Retinal pigment epithelial cell (primary cell): ENCODE measurements at places on chromosomes 2 and 18.

- DNase-seq = peak; percentile 94
Measured at GRCh38 chr2:192499476-192499875, 304.7 kb upstream of the TMEFF2 start.

GRCh38 chr2:173978447-173978846, 13.3 kb upstream of the SP3 start:
- no peak for DNase-seq

DNA sequence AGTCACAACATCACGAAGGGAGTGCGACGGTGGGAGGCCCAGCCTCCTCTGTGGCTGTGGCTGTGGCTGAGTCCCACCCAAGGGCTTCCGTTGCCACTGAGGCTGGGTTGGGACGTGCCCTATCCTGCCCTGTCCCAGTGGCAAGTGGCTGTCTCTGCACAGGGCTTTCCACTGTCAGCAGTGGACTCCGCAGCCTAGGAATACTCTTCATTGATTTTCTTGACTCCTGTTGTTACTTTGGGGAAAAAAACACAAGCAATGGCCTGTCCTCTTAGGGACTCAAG, 122.7 kb downstream of the RAB3GAP1 start:
- no peak for DNase-seq

DNA sequence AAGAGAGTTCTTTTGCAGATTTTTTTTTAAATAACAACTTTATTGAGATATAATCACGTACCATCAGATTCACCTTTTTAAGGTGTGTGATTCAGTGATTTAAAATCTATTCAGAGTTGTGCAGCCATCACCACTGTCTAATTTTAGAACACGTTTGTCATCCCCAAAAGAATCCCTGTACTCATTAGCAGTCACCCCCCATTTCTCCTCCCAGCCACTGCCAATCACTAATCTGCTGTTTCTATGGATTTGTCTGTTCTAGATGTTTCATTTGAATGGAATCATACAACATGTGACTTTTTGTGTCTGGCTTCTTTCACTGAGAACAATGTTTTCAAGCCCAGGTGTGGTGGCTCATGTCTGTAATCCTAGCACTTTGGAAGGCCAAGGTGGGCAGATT, 55.4 kb upstream of the RAPH1 start:
- no peak for DNase-seq

DNA sequence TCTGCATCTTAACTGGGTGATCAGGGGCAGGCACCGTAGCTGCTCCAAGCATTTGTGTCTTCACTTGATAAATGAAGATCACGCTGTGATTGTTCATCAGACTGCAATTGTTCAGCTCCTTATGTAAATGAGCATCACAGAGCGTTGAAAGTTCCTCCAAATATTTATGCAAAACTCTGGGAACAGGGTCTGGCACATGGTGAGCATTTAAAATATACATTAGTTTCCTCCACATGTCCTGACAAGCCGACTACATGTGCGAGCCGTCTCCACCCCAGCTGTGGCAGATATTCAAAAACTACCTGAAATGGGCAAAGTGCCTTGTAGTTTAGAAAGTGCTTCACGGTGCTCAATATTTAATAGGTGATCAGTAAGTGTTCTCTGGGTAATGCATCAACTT, 175.1 kb upstream of the ID2 start:
- no peak for DNase-seq

DNA sequence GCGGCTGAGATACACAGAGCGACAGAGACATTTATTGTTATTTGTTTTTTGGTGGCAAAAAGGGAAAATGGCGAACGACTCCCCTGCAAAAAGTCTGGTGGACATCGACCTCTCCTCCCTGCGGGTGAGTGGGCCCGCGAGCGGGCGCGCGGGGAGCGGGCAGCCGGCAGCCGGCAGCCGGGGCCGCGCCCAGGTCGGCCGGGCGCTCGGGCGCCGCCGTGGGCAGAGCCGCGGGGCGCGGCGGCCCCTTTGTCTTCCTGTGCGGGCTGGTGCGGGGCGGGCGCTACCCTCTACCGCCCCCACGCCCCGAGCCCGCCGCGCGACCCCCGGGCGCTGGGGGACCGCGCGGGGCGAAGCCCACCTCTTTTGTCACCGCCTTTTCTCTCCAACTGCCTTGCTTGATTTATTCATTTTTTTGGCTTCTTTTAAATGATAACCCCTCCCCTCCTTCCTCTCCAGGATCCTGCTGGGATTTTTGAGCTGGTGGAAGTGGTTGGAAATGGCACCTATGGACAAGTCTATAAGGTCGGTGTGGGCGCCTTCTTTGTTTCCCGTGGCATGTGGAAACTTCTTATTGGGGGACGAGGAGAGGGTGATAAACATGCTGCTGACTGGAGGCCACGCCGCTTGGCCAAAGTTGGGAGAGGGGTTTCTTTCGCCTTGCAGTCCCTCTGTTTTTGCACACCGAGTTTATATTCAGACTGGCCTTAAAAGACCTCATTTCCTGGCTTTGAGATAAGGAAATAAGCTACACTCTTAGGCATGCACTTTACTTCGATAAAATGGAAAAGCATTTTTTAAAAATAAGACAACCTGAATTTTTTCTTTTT, 722 bp downstream of the MAP4K4 start:
- DNase-seq = no peak

- DNase-seq = no peak
Measured at GRCh38 chr2:9358846-9359245, 64.5 kb downstream of the ITGB1BP1 start.
